ENCODE measurements at places on chromosomes 12 and 14.

- no peak for DNase-seq
These were observed 53.5 kb downstream of the IGF1 start for GRCh38 chr12:102426599-102427542.

DNA sequence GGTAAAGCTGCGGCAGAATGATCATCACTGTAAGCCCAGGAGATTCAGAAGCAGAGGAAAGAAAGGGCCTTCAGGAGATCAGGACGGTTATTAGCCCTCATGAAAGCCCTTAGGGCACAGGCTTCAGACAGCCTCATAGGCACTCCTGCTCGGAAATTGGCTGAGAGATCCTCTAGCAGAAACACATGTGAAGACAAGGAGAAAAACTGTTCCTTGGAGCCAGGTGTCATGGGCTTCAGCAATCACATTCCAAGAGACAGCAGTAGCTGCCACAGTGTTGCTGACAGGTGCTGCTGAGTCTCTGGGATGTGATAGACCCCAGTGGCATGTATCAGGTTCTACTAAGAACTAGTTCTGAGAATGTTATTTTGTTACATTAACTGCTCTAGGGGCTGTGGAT lies 88.8 kb upstream of the DYRK2 start:
- no peak for DNase-seq

DNA sequence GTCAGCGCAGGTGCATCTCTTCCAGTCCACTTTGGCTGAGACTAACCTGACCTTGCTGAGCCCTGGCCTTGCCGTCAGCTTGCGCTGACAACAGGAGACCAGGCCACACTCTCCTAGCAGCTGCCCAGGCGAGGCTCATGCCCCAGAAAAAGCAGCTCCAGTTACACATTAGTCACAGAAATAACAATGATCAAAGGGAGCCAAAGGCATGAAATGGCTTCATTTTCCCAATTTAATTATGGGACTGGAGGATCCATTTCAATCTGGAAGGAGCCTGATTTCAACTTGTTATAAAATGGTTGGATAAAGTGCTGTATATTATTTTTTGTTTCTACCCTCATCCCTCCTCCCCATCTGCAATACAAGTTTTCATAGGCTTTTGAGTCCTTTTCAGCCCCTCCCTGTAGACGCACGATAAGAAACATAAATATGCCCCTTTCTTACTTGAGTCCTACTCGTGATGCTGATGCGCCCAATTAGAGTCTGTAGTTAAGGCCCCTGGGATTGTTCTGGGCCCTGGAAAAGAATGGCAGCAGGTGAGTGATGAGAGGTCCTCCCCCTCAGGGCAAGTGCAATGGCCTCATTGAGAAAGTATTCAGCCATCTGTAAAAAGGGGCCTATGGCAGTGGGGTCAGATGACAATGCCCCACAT lies 376.0 kb downstream of the C12orf75 start:
- no peak for DNase-seq

DNA sequence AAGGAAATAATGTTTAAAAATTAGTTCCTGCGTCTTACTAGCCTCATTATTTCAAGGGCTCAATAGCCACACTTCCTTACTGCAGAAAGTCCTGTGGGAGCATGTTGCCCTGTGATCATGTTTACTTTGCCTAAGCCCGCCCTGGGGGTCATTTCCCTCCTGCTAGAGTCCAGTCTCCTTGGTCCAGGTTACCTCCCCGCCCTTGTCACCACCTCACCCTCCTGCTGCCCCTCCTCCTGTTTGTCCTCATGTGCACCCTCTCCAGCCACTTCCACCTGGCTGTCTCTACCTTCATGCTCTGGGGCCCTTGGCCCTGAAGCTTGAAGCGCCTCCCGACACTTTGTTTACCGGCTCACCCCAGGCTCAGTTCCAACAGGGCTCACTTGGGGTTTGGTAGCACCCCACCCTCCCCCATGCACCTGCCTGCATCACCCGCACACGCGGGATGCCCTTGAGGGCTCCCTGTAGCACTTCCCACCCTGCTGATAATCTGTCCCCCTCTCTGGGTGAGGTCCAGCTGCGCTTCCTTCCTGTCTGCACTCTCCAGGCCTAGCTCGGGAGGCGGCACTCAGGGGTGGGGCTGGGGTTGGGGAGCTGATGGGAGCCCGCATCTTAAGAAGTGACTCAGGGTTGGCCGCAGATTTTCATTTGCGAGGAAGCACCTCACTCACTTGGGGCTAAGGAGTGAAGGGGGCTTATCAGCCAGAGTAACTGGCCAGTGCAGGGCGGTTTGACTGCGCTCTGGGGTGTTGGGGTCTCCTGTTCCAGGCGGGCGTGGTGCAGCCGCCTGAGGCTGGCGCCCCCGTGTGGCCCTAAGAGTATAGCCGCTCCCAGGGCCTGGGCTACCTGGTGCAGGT lies 40.1 kb downstream of the SMIM41 start:
- DNase-seq = no peak

DNA sequence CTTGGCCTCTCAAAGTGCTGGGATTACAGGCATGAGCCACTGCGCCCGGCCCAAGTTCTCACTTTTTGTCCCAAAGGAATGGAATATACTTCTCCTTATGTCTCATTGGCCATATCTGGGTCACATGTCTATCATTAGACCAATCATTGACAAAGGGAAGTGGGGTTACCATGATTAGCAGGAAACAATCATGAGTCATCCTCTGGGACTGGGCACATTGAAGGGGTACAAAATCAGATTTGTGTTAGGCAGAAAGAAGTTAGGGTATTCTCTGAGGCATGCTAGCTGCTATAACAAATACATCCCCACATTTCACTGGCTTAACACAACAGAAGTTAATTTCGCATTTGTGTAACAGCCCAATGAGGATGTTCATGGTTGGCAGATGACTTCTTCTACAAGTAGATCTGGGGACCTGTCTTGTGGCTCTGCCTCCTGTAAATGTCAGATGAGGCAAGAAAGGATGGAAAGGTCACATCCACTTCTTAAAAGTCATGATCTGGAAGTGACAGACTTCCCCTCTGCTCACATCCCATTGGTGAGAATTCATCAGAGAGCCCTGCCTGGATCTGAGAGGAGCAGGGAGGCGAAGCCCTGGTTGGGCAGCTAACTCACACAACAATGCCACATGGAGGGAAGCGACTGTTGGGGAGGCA lies 3.1 kb downstream of the CCDC63 start:
- DNase-seq = no peak

DNA sequence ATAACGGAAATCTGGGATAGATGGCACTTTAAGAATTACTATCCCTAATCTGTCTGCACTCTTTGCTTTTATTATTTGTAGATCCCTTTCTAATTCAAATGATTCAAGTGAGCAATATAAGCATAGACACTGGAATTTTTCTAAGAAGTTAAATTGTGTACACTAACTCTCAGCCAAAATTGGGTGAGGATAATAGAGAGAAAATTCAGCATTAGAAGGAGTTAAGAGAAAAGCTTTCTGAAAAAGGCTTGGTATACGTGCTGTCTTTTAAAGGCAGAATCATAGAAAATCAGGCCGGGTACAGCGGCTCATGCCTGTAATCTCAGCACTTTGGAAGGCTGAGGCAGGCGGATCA lies 57.1 kb upstream of the CRACR2A start:
- DNase-seq = no peak

DNA sequence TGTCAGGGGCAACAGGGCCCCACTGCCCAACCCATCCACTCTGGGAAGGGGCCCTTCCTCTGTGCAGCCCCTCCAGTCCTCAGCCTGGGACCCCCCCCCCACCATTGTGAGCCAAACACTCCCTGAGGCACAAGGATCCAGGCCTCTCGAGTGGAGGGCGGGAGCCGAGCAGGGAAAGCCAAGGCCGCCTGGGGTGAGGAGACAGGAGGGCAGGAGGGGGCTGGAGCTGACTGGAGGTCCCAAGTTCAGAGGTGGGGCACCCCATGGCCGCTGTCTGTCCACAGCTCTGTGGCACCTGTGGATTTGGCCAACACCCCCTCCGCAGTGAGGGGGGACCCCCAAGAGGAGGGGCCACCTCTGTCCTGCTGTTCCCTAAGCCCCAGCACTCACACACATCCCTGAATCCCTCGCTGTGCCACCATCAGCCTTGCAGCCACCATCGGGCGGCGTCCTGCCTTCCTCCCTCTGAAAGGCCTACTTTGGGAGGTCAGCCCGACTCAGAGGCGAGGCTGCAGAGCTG lies 25.4 kb upstream of the C14orf180 start:
- DNase-seq = no peak

DNA sequence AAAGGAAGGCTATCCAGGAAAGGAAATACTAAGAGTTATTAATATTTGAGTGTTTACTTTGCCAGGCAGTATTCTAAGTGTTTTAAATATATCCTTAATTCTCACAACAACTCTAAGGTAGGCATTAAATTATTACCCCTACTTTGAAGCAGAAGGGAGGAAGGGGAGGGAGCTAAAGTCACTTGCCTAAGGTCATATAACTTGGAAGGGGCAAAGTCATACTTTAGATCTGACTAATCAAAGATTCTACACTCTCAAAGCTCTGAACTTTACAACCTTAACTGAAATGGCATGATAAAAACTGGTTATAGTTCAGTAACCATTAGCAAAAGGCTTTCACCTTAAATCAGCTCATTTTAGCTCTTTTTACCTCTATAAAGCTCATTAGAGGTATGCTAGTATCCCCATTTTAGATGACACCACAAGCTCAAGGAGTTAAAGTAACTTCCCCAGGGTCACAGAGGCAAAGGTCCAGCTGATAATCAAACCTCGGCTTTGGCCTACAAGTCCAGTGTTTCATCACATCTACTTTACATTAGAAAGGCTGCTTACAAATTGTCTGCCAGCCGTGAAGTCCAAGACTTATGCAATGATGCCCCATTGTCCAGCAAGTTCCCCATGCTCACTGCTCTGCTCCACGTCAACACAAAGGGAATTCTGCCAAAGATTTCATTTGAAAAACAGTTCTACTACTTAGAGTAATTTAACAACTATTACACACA lies 223.9 kb downstream of the MED13L start:
- DNase-seq = no peak

DNA sequence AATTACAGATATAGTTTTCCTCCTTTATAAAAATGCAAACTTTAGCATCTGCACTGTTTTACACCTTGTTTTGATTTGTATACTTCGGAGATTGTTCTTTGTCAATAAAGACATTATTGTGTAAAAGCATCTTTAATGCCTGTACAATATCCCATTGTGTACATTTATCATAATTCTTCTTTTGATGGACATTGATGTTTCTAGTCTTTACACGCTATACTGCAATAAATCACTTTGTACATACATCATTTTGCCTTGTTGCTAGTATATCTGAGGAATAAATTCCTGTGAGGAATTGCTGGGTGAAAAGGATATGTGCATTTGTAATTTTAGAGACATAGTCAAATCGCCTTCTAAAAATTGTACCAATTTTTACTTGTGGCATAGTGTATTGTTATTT lies 30.4 kb downstream of the WDR20 start:
- DNase-seq = no peak

DNA sequence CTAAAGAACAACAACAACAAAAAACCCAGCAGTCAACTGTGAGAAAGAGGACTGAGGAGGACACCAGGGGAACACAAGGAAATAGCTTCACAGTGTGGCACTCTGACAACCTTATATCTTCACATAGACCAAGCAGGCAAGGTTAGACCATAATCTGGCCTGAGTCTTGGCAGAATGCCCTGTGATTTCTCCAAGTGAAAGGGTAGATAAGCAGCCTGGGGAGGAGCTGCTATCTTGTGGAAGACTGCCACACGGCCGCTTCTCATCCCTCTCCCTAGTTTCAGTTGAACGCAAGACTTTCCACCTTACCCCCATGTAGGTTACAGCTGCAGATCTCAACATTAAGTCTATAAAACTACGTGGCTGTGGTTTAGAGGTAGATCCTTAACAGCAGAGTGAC lies 3.7 kb downstream of the SLC25A21 start:
- DNase-seq = no peak

DNA sequence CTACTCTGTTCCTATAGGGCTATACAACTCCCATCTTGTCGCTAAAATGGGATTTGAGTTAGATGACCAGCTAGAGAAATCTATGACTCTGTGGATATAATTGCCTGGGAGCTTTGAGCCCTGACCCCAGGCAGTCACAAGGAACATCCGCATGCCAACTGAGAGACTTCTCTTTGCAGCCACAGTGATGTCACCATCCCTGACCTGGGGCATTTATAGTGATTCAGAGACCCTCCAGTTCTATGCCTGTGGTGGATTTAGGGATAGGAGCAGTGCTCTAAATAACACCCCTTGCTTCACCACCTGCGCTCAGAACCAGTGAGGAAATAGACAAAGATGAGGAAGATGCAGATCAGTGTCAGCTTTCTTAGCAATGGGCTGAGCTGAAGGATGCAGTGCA lies 86.2 kb downstream of the RIN3 start:
- no peak for DNase-seq

DNA sequence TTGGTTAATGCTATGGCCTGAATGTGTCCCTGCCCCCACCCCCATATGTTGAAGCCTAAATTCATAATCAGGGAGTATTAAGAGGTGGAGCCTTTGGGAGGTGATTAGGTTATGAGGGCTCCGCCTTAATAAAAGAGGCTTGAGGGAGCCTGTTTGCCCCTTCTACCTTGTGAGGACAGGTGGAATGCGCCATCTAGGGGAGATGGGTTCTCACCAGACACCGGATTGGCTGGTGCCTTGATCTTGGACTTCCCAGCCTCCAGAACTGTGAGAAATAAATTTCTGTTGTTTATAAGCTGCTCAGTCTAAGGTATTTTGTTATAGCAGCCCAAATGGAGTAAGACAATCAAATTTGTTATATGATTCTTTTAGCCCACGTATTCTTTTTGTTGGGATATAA lies 148.3 kb downstream of the PTCSC3 start:
- no peak for DNase-seq

- peak; percentile 91 for DNase-seq
These were observed at the start of gene CREBL2 for GRCh38 chr12:12611512-12612306. Gene CREBL2 (plus strand): TSS chr12:12611876. CDS start chr12:12612173, 297 bp downstream.
